HAP-1 (cell line): ENCODE measurements at places on chromosomes 2 and 18.

- no peak for DNase-seq
Measured at GRCh38 chr18:38900031-38900430, 1334.4 kb upstream of the CELF4 start.

DNA sequence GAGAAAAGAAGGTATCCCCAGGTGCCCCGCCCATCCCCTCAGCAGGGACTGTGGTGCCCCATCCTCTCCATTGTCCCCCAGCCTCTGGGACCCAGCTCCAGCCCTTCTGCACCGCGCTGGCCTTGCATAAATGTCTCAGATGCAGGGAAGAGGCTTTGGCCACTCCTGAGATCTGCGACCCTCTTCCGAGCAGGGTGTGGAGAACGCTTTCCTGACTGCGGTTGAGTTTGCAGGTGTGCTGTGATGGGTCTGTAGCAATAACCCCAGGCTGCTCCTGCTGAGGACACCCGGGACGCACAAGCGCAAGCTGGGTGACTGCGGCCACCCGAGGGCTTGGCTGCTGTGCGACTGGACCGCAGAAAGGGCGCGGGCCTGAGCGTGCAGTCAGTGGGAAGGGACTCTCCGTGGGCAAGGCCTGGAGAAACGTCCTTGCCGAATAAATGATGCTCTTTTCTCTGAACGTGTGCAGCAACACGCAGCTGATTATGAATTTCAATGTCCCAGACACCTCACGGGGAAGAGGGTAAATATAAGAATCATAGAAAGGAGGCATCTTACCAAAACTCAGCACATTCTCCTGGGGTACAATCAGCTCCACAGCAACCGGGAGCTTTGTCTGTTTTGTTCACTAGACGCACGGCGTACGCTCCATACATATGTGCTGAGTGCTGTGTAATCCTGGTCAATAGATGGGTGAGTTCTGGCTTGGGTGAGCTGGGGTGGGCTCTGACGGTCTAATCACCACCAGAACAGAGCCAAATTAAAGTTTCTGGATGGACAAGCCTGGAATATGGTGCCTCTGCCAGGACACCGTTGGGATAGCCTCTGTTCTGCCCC, 67.5 kb upstream of the ZNF516 start:
- no peak for DNase-seq

GRCh38 chr2:138621139-138621538, 119.6 kb downstream of the SPOPL start:
- DNase-seq: no peak

- DNase-seq: no peak
Measured at GRCh38 chr2:38108907-38109731, 33.2 kb upstream of the CYP1B1 start.

- DNase-seq: no peak
Measured at GRCh38 chr2:238914648-238915015, 66.7 kb downstream of the TWIST2 start.

- no peak for DNase-seq
Measured at GRCh38 chr18:31380912-31381311, 4.3 kb downstream of the DSG4 start.
